RPMI8226 (cell line): ENCODE measurements at places on chromosomes 16 and 17.

- DNase-seq = no peak
Measured at GRCh38 chr17:80943346-80944145, 48.1 kb upstream of the CHMP6 start.

DNA sequence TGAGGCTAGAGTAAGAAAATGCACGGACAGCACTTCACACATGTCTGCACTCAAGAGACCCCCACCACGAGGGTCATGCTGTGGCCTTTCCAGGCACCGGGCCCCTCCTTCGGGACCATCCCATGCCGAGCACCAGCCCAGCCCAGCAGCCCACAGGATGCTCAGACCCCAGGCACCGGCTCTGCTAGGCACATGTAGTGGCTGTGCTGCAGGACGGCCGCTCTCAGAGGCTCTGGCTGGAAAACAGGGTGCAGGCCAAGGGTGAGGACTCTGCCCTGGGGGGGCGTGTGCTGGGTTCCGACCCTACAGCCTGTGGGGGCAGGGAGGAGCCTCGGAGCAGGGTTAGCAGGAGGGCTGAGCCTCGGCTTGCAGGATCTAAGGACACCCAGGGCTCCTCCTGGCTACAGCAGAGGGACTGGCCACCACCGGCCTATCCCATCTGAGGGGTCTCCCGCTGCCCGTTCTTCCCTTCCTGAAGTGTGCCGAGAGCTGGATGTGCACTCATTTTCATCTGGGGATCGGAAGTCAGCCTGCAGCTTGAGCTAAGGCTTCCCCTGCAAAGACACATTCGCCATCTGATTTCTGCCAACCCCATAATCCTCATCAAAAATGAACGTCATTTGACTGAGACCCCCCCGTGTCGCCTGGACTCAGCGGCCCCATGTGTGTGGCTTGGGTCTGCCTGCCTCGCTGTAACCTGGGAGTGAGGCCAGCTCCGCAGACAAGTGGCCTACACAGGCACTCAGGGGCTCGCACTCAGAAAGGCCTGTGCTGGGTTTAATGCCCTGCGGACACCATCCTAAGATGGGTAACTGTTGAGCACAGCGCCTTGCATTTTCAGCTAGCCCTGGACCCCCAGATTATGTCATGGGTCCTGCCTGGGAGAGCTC, 293.1 kb upstream of the FOXF1 start:
- no peak for DNase-seq

DNA sequence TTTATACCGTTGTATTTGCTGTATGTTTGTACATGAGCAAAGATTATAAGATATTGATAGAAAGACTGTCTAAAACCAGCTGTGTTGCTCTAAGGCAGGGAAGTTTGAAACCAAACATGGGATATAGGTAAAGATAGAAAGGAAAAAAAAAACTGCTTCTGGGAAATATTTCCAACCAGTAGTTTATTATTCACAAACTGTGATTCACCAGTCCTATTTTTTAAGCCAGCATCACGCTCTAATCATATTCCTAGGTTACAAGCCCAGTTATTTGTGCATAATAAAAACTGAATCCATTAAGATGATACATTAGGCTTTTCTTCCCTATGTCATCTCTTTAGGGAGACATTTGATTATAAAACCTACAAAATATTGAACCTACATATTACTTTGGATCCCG, 4.0 kb downstream of the ERN1 start:
- DNase-seq = peak; percentile 3

DNA sequence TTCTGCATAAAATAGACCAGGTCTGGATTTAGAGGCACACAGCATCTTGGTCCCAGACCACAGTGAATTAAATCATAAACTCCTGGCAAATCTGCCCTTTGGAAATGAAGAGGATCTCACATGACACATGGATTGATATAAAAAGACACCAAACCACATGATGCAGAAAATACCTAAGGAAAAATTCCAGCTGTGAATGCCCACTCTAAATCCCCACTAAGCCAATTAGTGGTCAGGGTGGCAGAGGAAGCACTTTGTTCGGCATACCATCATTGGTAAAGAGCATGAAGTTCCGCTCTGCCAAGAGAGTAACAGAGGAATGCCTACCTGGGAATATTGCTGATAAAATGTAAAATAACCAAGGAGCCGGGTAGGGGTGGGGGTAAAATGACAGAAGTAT, 32.4 kb upstream of the NOL11 start:
- no peak for DNase-seq

DNA sequence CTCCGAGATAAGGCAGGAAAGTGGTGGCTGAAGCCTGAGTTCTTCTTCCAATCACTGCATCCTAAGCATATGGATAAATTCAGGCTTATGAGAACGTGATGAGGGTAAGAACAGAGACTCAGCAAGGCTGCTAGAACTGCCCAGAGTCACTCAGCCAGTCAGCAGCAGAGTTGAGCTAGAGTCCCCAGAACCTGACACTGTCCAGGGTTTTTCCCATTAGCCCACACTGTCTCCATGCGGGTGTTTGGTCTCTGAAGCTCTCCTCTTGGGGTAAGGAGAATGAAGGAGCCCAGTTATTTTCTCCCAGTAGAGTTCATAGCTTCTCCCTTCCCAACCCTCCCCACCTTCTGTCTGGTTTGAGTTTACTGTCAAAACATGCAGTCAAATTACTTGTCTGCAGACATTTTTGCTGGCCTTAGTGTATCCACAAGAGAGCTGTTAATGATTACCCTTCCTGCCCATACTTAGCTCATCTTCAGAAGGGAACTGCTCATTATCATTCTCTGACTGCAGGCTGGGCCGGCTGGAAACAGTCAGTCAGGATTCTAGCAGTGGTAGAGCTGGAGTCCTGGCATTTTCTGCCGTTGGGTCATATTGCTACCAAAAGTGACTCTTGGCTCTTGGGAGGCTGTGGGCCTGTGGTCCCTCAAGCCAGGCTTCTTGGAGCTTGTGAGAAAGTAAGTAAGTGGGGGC, 460.0 kb downstream of the HS3ST3B1 start:
- no peak for DNase-seq

GRCh38 chr16:11476676-11477075, 110.0 kb downstream of the LITAF start:
- no peak for DNase-seq

GRCh38 chr16:677316-678190, 2.1 kb downstream of the RHBDL1 start:
- DNase-seq = no peak

DNA sequence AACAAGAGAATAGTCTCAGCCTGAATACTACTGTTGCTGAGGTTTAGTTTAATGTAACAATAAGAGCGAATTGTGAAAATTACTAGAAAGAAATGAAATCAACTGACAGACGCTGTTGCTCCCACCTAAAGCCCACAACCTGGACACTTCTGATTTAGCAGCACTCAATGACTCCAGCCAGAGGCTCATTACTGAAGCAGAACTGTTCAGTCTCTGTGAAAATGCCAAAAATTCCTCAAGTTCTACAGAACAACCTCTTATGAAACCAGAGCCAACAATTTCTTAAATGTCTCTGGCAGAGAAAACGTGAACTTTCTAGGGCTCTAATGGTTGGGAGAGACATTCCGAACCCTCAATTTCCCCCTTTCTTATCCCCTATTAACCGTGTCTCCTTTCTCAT, 9.9 kb downstream of the PSME3IP1 start:
- DNase-seq = no peak

GRCh38 chr17:50268026-50268425, 6.2 kb upstream of the TMEM92 start:
- no peak for DNase-seq

GRCh38 chr17:61209525-61209924, 190.1 kb upstream of the TBX2 start:
- DNase-seq = no peak

GRCh38 chr16:9050102-9050830, 41.2 kb upstream of the HAPSTR1 start:
- no peak for DNase-seq

DNA sequence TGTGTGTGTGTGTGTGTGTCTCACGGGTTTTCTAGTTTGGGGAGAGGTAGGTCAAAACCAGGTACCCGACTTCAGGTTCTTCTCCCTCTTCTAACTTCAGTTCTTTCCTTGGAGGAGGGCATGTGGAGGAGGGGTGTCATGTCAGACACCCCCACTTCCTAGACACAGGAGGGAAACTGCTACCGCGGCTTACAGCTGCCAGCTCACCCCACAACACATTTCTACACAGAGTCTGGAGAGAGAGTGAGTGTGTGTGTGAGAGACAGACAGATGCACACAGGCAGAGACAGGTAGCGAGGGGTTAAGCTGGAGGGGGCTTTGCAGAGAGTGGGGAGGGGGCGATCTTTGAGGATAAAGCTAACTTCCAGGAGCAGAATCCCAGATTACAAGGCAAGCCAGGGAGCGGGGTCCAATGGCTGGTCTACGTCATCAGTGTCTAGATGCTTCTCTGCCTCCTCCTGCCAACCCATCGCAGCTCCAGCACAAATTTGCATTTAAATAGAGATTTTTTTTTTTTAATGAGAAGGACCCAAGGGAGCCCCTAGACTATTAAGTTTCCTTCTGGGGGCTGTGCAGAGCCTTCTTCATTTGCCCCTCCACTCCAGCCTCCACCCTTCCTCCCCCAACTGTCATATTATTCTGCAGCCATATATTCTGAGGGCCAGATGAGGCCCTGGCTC, 48.9 kb downstream of the MRM1 start:
- DNase-seq = no peak

- DNase-seq = no peak
Measured at GRCh38 chr17:78020717-78021108, 62.2 kb downstream of the TNRC6C start.

DNA sequence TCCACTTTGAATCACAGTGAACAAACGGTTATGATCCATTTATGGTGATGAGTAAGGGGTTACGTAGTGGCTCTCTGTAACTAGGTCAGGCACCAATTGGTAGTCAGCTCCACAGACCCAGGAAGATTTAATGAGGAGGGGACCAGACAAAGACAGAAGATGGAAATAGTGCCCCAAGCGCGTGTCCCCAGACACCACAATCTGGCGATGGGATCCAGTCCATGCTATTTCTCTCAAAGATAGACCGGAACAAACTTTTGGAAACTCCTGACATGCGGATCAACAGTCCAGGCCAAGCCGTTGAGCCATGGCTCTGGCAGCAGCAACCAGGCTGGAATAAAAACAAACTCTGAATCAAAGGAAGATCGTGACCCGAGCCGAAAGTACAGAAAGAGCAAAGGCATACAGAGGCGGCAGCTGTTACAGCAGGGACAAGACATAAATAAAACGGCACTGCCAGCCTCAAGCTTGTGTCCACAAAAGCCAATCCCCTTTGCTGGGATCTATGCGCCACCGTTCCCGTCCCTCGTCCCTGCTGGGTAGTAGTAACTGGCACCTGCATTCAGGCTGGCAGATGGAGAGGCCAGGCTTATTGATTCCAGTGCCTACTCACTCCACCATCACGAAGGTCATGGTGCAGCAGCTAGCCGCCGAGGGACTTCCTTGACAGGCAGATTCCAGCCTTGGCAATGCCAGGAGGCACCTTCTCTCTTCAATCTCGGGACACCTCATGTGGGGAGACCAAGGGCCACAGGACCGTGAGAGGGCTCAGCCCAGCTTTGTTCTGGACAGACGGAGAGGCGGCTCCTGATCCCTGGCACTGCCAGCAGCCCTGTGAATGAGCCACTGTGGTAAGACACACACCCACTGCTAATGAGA, 50.2 kb downstream of the CDH11 start:
- DNase-seq = no peak

DNA sequence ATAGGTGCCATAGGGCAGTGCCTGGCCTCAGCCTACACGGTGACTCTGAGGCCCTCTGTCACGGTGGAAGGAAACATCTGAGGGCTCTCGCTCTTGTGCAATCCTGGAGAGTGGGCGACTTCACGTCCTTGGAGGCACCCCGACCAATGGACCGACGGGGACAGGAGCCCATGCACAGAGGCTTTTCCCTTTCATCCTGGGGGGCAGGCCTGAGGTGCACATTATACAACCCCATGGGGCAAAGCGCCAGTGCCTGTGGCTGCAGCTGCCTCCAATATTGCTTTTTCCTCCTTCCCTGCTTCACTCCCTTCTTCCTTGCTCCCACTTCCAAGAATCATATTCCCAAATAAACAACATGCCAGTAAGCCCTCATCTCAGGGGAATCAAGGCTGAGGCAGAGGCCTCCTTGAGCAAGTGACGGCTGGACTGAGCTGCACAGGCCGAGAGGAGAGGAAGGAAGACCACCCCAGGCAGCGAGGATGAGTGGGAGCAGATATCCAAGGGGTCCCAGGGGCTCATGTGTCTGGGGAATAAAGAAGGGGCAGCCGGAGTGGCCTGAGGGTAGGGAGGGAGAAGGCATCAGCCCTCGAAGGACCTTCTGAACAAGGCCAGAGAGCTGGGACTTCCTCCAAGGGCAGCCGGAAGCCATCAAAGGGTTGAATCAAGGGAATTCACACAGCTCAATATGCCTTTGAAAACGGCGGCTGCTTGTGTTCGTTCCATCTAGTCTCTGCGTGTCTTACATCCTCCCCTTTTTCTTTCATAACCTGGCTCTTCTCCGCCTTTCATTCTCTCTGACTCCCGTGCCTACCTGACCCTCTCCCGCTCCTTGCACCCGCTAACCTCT, 42.6 kb upstream of the RPL38 start:
- DNase-seq = no peak

DNA sequence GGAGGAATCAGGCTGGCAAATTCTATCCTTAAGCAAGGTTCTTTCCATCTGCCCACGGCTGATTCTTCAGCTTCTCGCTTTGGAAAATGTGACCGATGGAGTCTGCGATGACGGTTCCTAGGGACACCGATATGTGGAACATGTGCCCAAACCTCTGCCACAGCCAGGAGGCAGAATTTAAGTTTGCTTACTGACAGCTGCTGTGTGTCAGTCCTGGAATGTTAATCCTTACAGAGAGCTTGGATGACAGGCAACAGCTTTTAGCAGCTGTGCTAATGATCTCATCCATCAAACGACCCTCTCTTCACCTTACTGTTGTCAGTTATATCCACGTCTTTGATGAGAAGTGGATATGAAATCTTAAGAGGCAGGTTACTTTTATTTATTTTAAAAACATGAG, 11.4 kb upstream of the MYH13 start:
- DNase-seq = no peak

DNA sequence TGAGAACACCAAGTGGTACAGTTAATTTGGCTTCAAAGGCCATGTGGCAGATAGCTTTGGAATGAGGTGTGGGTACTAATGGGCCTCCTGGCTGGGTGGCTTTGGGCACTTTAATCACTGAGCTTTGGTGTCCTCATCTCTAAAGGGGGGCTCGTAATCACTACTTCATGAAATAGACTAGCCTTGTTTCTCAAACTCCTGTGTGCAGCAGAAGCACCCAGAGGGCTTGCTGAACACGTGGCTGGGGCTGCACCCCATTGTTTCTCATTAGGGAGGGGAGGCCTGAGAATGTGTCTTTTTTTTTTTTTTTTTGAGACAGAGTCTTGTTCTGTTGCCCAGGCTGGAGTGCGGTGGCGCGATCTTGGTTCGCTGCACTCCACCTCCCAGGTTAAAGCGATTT, 5.8 kb downstream of the EPN2 start:
- DNase-seq = no peak

GRCh38 chr17:14152721-14153120, 83.4 kb downstream of the COX10 start:
- no peak for DNase-seq

- no peak for DNase-seq
Measured at GRCh38 chr16:67736858-67737257, 17.7 kb upstream of the GFOD2 start.

GRCh38 chr17:74198694-74199093, 4.8 kb upstream of the RPL38 start:
- DNase-seq = no peak
